ENCODE measurements at places on chromosomes 6 and 20.

DNA sequence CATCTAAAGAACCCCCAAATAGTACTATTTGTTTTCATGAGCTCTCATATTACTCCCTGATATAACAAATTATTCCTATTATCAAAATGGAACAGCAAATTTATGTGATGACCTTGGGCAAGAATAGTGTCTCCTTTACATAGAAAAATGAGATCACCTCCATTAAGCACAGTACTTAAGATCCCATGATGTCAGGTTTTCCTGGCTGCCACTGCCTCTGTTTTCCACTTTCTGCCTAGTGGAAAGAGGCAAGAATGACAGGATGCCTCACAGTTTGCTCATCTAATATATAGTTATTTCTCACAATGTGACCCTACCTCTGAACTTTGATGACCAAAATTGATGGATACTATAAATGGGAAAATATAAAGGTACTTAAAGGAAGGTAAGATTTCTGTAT lies 260.1 kb upstream of the SGK1 start:
- DNase-seq, result no peak

- DNase-seq, result no peak
These were observed 3.5 kb upstream of the APOBEC2 start for GRCh38 chr6:41049521-41049920.

DNA sequence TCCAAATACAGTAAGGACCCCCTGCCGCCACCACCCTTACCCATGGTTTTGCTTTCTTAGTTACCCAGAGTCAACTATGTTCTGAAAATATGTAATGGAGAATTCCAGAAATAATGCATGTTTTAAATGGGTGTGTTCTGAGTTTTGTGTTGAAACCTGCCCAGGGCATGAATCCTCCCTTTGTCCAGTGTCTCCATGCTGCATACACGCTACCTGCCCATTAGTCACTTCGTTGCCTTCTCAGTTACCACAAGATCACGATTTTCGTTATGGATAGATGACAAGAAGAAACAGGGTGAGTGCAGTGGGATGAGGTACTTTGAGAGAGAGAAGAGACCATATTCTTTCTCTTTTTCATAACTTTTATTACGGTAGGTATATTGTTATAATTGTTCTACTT lies 10.6 kb downstream of the FARS2 start:
- no peak for DNase-seq

DNA sequence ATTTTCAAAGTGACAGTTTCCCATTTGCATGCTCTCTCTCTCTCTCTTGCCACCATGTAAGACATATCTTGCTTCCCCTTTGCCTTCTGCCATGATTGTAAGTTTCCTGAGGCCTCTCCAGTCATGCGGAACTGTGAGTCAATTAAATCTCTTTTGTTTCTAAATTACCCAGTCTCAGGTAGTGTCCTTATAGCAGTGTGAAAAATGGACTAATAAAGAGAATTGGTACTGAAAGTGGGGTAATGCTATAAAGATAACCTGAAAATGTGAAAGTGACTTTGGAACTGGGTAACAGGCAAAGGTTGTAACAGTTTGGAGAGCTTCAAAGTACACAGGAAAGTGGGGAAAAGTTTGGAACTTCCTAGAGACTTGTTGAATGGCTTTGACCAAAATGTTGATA lies 389.8 kb downstream of the GRIK2 start:
- no peak for DNase-seq

GRCh38 chr20:53547664-53548239 lies 45.9 kb downstream of the ZNF217 start:
- DNase-seq, result no peak

- no peak for DNase-seq
These were observed 213.9 kb upstream of the SSTR4 start for GRCh38 chr20:22821081-22821727.
